ENCODE measurements at places on chromosomes 7 and 10. TPM values are rescaled to one million over a fixed set of nuclear protein-coding genes. Genes with fewer than 3 reads are reported as not detected.

The FAM180A gene
- not detected for total RNA-seq

The TMEM225B gene
- 0.59 TPM for total RNA-seq

The CHAT gene
- total RNA-seq, result not detected

The ESYT2 gene
- 66.5 TPM for total RNA-seq

The GALNT11 gene
- 21.4 TPM for total RNA-seq

The CPVL gene
- total RNA-seq, result 0.14 TPM

Data from A549 treated with RU486 at 1 μM for 4 hours (cell line).